ENCODE measurements at places on chromosomes 5 and 9.
A peak's percentile ranks its signal among the peaks of the same experiment; 100 is the strongest.

- DNase-seq = no peak
Measured at GRCh38 chr5:67496051-67496450, 299.5 kb upstream of the CD180 start.

GRCh38 chr5:75886706-75887105 is 169.5 kb upstream of the POC5 start:
- DNase-seq = peak; percentile 22

- no peak for DNase-seq
Measured at GRCh38 chr5:8869932-8870331, 675.9 kb downstream of the SEMA5A start.

- no peak for DNase-seq
Measured at GRCh38 chr5:144433140-144433822, 262.6 kb downstream of the KCTD16 start.

- no peak for DNase-seq
Measured at GRCh38 chr9:89879701-89880100, 274.9 kb downstream of the GADD45G start.

DNA sequence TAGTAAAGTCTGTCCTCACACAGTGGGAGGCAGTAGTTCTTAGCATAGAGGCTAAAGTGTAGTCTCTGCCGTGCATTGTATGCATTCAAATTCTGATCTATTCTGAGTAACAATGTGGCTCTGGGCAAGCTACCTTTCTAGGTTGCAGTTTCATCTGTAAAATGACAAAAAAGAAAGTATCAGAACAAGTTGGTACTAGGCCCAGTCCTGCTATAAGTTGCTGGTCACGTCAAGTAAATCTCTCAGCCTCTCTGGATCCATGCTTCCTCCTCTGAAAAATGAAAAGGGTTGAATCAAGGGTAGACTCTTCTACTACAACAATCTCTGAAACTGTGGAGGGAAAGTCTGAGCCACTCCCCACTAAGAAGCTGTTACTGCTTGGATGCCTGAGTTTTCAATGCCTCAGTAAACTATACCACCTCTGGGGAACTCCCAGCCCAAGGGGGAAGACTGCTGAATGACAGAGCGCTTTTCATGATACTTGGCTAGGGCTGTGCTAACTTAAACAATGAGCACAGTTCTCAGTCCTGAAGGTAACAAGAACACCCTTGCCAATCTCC is 34.5 kb upstream of the SPARC start:
- DNase-seq = no peak

- DNase-seq = no peak
Measured at GRCh38 chr5:147406636-147407035, 103.2 kb downstream of the DPYSL3 start.

DNA sequence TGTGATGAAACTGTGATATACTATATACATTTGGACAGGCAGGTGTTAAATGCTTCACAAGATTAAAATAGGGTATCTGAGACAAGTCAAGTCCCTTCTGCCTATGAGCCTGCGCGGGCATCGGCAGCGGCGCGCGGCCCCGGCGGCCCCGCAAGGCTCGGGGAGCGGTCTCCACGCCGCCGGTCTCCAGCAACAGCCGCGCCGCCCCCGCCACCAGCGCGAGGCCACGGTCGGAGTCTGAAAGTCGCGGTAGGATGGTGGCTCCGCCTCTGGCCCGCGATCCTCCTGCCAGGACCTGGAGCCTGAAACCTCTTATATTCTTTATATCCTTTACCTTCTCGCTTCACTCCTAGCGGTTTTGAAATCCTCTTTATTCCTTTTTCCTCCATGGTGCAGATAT is 99.4 kb downstream of the INSL6 start:
- DNase-seq = no peak

DNA sequence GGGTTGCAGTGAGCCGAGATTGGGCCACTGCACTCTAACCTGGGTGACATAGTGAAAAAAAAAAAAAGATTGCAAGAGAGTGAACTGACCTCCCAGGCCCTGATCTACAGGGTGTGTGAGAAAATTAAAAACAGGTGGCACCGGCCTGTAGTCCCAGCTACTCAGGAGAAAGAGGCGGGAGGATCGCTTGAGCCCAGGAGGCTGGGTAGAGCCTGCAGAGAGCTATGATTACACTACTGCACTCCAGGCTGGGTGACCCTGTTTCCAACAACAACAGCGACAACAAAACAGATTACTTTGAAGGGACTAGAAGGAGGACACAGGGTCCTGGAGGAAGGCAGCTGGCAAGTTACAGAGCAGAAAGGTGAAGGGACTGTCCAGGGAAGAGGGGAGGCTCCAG is 42.2 kb upstream of the FABP6 start:
- no peak for DNase-seq

GRCh38 chr9:96450613-96451528 is 902 bp downstream of the HABP4 start:
- DNase-seq = no peak

DNA sequence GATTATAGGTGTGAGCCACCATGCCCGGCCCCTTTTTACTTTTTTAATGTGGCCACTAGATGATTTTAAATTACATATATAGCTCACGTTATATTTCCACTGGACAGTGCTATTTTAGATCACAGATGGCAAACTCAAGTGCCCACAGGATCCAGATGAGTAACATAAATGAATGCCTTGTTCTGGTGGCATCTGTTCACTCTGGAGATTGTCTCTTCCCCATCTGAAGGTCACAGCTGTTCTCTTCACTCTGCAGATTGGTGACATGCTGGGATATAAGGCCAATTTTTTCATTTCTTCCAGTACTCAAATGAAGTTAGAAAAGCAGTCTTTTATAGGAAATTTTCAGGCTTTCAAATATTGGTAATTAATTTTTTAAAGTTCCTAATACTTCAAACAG is 160.1 kb downstream of the DOCK8 start:
- DNase-seq = no peak

All from SK-N-MC (cell line).